ENCODE measurements at places on chromosomes 16 and 17.

GRCh38 chr17:45170280-45170930 lies 8.7 kb downstream of the HEXIM2 start:
- no peak for DNase-seq

- DNase-seq, result peak; percentile 25
Observed at GRCh38 chr17:35731239-35731916, at the start of gene RASL10B. RASL10B (plus strand) TSS chr17:35731639; CDS start chr17:35735185, 3,546 bp downstream.

DNA sequence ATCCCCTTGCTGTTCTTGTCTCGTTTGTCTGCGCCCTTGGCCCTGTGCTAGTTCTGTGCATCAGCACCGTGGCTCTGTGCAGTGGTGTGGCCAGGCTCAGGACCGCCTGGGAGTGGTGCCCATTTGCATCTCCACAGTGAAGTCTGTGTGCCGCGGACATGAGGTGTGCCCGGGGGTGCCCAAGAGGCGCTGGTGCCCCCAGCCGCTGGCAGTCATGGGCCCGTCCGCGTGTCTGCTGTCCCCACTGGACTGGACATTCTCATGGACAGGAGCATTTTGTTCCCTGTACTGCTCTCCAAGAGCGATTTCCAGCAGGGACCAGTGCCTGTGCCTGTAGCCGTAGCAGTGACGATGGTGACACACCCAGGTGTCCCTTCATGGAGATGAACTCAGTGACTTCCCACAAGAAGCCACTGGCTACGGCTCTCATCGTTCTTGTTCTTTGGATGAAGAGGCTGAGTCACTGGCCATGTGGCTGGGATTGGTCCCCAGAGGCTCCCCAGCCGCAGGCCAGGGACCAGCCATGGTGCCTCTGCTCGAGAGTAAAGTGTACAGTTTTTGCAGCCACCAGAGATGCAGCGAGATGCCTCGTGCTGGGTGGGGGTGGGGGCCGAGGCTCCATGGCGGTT lies 13.0 kb upstream of the MC1R start:
- DNase-seq, result peak; percentile 48

- DNase-seq, result peak; percentile 76
Observed at GRCh38 chr16:15682105-15682570, 32.1 kb downstream of the NDE1 start.

DNA sequence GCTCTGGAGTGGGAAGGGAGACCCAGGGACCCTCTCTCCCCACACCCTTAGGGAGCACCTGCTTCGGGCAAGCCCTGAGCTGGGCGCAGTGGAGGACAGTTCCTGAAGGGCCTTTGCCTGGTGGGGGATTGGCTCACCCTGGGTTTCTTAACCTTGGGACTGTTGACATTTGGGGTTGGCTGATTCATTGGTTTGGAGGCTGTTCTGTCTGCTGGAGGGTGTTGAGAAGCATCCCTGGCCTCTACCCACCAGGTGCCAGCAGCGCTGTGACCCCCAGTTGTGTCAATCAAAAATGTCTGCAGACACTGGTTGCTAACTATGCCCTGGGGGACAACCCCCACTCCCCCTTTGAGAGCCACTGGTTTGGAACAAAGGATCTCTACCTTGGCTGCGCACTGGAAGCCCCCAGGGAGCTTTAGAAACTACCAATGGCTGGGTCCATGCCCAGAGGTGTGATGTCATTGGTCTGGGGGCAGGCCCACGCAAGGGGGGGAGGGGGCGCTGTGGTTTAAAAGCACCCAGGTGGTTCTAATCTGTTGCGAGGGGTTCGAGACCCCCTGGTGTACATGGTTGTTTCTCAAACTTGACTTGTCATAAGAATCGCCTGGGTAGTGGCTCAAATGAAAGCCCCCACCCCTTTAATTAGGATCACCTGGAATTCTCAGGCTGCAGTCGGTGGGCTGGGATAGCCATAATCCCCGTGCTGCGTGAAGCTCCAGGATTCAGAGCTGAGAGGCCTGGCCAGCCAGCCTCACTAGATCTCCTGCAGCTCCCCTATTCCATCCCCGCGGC lies 151.9 kb upstream of the GSE1 start:
- DNase-seq, result no peak
